Esophagus muscularis mucosa (tissue), 4 donors: ENCODE measurements at places on chromosomes 1 and 21.
A peak's percentile ranks its signal among the peaks of the same experiment; 100 is the strongest.

- H3K4me1 ChIP-seq = peaks cover 26% of the 10 kb centered on the region
- peak overlapping the region; percentile 46 for H3K4me3 ChIP-seq
- peak overlapping the region; percentile 90 for H3K27ac ChIP-seq
- DNase-seq = peak; percentile 96
- H3K27me3 ChIP-seq = no peaks in the 10 kb centered on the region
- no peaks in the 10 kb centered on the region for H3K36me3 ChIP-seq
Observed at GRCh38 chr1:108830119-108831008, 26.5 kb downstream of the AKNAD1 start.

DNA sequence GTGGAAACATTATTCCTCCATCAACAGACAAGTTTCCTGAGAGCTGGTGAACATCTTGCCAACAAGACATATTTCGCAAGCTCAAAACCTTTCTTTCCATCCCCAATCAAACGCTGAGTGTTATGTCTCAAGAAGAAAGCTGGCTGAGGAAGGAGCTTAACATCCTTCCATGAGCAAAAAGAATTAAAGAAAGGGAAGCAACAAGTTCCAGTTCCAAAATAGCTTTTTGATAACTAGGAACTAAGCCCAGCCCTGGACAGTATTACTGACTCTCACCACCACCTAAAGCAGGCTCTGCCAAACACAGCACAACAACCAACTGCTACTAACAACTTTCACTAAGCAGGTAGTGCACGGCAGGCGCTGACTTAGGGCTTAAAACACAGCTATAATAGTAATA is 50.2 kb downstream of the CAPZB start:
- no peaks in the 10 kb centered on the region for H3K27me3 ChIP-seq
- no peaks in the 10 kb centered on the region for H3K36me3 ChIP-seq
- H3K4me3 ChIP-seq = no peak overlapping the region
- peak overlapping the region; percentile 92 for H3K27ac ChIP-seq
- no peak for DNase-seq
- H3K4me1 ChIP-seq = peaks cover 100% of the 10 kb centered on the region

- H3K36me3 ChIP-seq = no peaks in the 10 kb centered on the region
- H3K4me3 ChIP-seq = no peak overlapping the region
- peaks cover 1% of the 10 kb centered on the region for H3K27me3 ChIP-seq
- H3K27ac ChIP-seq = no peak overlapping the region
- DNase-seq = peak; percentile 45
Observed at GRCh38 chr1:160807247-160807646, 11.3 kb downstream of the LY9 start.

DNA sequence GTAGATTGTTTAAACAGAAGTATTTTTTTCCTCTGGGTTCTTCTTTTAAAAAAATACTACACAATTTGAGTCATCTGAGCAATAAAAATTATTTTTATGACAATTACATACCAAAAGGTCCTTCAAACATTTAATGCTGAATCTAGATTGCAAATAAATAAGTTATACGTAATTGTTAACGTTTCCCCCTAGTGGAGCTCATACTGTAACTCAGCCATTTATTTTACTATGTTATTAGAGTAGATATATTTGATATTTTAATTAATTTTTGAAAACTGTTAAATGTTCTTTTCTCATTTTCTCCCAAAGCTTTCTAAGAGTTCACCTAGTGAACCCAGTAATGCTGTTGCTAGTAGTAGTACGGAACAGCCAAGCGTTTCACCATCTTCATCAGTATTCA is 33.5 kb downstream of the ZMYM1 start:
- no peak overlapping the region for H3K27ac ChIP-seq
- no peak for DNase-seq
- H3K36me3 ChIP-seq = peaks cover 14% of the 10 kb centered on the region
- H3K4me3 ChIP-seq = no peak overlapping the region
- H3K4me1 ChIP-seq = no peaks in the 10 kb centered on the region
- H3K27me3 ChIP-seq = no peaks in the 10 kb centered on the region

DNA sequence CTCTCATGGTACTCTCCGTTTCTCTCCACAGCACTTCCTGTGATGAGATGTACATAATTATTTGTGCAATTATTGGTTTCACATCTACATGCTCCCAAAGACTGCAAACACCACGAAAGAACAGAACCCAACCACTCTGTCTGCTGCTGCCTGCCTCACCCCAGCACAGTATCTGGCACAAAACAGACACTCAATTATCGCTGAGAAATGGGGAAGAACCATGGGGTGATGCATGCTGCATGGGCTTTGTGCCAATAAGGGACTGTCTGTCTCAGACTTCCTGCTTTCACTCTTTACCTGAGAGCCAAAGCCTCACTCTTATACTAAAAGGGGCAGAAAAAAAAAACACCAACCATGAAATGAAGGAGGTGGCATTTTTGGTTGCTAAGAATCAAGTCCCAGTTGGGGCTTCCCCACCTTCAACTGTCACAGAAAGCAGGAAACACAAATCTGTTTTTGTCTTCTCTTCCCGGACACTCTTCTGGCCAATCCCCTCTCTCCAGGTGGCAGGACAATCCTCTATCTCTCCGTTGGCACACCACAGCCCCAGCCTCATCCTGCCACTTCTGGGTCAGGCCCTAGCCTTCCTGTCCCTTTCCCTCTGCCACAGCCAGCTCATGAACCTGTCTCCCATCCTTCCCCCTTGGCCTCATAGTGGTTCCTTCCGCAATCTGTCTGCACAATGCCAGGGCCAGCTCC is 82.0 kb downstream of the TGFBR3 start:
- peaks cover 96% of the 10 kb centered on the region for H3K4me1 ChIP-seq
- H3K27ac ChIP-seq = peak overlapping the region; percentile 66
- no peaks in the 10 kb centered on the region for H3K36me3 ChIP-seq

DNA sequence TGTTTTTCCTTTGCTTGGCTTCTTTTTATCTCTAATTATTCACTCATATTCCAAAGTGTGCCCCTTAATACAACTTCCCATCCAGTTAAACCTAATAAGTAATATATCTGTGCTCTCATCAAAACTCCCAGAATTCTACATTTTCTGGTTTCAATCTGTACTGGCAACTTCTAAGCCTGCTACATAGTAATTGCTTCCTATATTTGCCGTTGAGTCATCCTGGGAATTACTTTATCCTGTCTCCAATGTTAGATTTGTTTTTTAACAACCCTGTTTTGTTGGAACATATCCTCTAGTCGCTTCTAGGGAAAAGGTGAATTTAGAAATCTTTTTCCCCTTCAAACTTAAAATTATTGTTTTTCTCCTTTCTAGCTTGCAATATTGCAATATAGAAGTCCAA is 620.5 kb upstream of the PKN2 start:
- DNase-seq = no peak
- H3K4me1 ChIP-seq = peaks cover 9% of the 10 kb centered on the region
- H3K4me3 ChIP-seq = no peak overlapping the region
- no peak overlapping the region for H3K27ac ChIP-seq
- no peaks in the 10 kb centered on the region for H3K36me3 ChIP-seq

DNA sequence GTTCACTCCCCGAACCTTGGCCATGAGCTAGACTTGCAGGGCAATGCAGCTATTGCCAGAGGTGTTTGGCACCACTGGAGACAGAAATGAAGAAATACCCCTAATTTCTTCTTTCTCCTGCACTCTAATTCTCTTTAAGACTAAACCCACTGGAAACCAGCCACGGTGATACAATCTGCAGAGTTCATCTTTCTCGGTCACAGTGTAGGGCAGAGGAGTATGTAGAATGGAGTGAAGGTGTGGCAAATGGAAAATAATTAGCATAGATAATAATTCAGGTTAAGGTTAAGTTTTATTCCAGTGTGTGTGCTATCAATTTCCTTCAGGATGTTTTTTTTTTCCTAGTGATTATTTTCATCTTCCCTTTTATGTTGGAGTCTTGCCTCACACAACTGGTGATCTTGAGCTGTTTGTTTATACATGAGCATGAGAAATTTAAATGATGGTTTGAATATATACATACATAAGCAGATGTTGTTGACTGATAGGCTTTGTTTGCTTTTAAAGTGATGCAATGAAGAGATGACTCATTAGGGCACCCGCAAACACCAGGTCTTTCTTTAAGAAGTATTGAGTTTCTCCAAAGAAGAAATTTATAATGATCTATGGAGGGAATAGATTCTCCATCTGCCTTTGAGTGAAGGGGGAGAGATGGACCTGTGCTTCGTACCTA is 81.9 kb downstream of the SPATA17 start:
- no peak overlapping the region for H3K4me3 ChIP-seq
- H3K27ac ChIP-seq = no peak overlapping the region
- H3K27me3 ChIP-seq = no peaks in the 10 kb centered on the region
- no peaks in the 10 kb centered on the region for H3K4me1 ChIP-seq
- no peaks in the 10 kb centered on the region for H3K36me3 ChIP-seq
- no peak for DNase-seq

GRCh38 chr1:35838693-35839245 is 31.0 kb downstream of the AGO4 start:
- no peak overlapping the region for H3K4me3 ChIP-seq
- peaks cover 60% of the 10 kb centered on the region for H3K36me3 ChIP-seq
- H3K4me1 ChIP-seq = no peaks in the 10 kb centered on the region
- no peak for DNase-seq

- peaks cover 7% of the 10 kb centered on the region for H3K36me3 ChIP-seq
- peaks cover 20% of the 10 kb centered on the region for H3K4me1 ChIP-seq
- no peaks in the 10 kb centered on the region for H3K27me3 ChIP-seq
- no peak for DNase-seq
- no peak overlapping the region for H3K4me3 ChIP-seq
- H3K27ac ChIP-seq = no peak overlapping the region
Observed at GRCh38 chr21:39186676-39187075, 3.4 kb upstream of the PSMG1 start.

GRCh38 chr1:68121536-68121935 is 71.1 kb upstream of the DIRAS3 start:
- H3K27ac ChIP-seq = peak overlapping the region; percentile 70
- H3K4me1 ChIP-seq = peaks cover 4% of the 10 kb centered on the region

- H3K4me1 ChIP-seq = peaks cover 24% of the 10 kb centered on the region
- H3K4me3 ChIP-seq = no peak overlapping the region
- H3K36me3 ChIP-seq = no peaks in the 10 kb centered on the region
- no peaks in the 10 kb centered on the region for H3K27me3 ChIP-seq
Observed at GRCh38 chr1:183203094-183203493, 17.0 kb downstream of the LAMC2 start.

- H3K4me1 ChIP-seq = peaks cover 44% of the 10 kb centered on the region
- DNase-seq = no peak
- no peak overlapping the region for H3K27ac ChIP-seq
- no peak overlapping the region for H3K4me3 ChIP-seq
Observed at GRCh38 chr1:117372863-117373412, 5.7 kb downstream of the MAN1A2 start.

GRCh38 chr21:45180246-45180599 is 105.8 kb downstream of the ADARB1 start:
- peaks cover 97% of the 10 kb centered on the region for H3K36me3 ChIP-seq
- H3K27ac ChIP-seq = no peak overlapping the region
- DNase-seq = no peak
- no peak overlapping the region for H3K4me3 ChIP-seq
- H3K27me3 ChIP-seq = no peaks in the 10 kb centered on the region

DNA sequence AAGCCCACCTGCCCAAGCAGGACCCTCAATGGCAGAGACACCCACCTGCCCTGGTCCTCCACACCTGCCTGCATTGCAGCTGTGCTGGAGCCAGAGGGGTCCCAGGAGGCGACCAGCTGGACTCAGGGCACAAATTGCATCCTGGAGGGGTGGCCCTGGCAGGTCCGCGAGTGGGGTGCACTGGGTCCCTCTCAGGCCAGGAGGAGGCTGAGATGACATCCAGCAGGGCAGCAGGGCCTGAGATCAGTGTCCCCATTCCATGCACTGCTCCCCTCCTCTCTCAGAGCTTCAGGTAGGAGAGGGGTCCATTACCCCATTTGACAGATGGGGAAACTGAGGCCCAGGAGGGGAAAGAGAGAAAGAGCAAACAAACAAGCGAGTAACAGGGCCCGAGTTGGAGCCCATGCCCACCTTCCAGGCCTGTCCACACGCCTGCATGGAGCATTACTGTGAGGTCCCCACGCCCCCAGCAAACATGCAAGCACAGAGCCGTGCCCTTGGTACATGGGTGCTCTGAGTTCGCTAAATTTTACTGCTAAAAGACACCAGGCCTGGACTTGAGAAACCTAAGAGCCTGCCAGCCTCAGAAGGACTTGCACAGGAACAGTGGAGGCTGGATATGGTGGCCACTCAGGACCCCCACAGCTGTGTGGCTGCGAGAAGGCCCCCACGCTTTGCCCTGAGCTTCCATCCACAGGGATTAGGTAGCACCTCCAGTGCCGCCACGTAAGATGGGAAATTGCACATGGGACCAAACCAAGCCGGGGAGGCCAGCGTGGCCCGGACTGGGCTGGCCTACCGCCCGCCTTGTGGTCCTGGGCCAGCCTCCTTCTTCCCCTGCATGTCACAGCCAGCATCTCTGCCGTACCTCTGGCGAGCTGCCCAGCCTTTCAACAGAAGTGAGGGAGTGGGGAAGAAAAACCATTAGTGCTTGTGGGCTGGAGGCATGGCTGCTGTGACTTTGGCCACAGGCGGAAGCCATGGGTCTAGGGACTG is 7.4 kb downstream of the WNT3A start:
- H3K4me3 ChIP-seq = no peak overlapping the region
- H3K27me3 ChIP-seq = peaks cover 2% of the 10 kb centered on the region
- no peak overlapping the region for H3K27ac ChIP-seq
- no peak for DNase-seq
- H3K36me3 ChIP-seq = no peaks in the 10 kb centered on the region
- no peaks in the 10 kb centered on the region for H3K4me1 ChIP-seq

DNA sequence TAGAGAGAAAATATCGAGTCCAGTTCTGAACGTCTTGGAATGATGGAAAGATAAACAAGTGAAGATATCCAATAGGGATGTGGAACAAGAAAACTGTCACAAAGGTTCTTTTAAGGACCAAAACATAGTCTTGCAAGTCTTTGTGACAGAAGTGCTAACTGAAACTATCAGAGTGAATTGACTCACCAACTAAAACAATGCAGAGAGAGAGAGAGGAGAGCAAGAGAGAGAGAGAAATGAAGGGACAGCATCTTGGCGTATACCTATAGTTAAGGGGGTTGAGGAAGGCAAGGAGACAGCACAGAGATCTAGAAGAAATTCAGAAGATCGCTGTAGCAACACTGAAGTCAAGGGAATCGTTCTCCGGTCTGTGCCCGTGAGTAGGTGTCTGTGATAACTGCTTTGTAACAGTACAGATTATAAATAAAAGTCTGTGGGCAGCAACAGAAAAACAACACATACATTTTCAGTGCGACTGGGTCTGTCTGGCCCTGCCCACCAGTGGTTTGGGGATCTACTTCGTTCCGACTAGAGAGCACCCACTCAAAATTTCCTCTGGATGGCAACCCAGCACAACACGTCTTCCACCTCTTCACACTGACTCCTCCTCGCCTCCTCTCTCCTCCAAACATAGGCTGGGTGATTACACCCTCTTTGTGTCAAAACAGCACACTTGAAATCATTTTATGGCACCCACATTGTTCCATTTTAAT is 4.8 kb upstream of the COA6 start:
- H3K27ac ChIP-seq = no peak overlapping the region
- H3K4me1 ChIP-seq = peaks cover 6% of the 10 kb centered on the region
- no peak for DNase-seq

- H3K27me3 ChIP-seq = no peaks in the 10 kb centered on the region
- peaks cover 20% of the 10 kb centered on the region for H3K36me3 ChIP-seq
- peaks cover 35% of the 10 kb centered on the region for H3K4me1 ChIP-seq
- DNase-seq = no peak
- no peak overlapping the region for H3K4me3 ChIP-seq
- no peak overlapping the region for H3K27ac ChIP-seq
Observed at GRCh38 chr1:167638064-167638463, 8.0 kb downstream of the RCSD1 start.

- H3K27ac ChIP-seq = no peak overlapping the region
- DNase-seq = no peak
- no peaks in the 10 kb centered on the region for H3K27me3 ChIP-seq
- H3K4me3 ChIP-seq = peak overlapping the region; percentile 33
- no peaks in the 10 kb centered on the region for H3K36me3 ChIP-seq
Observed at GRCh38 chr1:84301785-84302385, 377 bp downstream of the SAMD13 start.
